ENCODE measurements at places on chromosomes 3 and 15.

DNA sequence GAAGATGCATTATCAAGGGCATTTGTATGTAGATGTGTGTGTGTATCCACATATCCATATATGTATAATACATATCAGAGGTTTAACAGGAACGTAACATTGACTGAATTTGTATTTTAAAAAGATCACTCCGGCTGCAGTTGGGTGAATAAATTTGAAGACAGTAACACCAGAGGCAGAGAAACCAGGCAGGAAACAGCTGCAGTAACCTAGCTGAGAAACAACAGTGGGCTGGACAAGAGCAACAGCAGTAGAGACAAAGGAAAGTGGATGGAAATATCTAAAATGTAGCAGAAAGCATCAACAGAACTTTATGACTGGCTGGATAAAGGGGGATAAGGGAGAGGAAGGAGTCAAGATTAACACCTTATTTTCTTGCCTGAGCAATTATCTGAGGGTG, 68.3 kb upstream of the SETMAR start:
- no peak for DNase-seq

DNA sequence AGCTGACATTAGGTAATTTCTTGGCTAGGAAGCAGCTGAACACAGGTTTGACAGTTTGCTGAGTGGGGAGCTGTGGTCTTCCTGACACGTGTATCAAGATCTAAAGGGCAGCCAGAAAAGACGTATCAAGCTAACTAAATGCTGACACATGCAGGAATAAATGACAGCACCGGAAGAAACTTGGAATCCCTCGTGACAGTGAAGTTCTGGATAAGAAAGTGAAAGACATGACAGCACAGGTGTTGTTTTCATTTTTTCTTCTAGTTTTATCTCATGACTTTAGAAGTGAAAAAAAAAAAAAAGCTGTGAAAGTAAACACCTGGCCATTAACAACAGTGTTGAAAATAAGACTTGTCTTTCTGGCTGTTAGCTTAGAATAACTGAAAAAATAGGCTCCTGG, 48.7 kb downstream of the FGF7 start:
- no peak for DNase-seq

DNA sequence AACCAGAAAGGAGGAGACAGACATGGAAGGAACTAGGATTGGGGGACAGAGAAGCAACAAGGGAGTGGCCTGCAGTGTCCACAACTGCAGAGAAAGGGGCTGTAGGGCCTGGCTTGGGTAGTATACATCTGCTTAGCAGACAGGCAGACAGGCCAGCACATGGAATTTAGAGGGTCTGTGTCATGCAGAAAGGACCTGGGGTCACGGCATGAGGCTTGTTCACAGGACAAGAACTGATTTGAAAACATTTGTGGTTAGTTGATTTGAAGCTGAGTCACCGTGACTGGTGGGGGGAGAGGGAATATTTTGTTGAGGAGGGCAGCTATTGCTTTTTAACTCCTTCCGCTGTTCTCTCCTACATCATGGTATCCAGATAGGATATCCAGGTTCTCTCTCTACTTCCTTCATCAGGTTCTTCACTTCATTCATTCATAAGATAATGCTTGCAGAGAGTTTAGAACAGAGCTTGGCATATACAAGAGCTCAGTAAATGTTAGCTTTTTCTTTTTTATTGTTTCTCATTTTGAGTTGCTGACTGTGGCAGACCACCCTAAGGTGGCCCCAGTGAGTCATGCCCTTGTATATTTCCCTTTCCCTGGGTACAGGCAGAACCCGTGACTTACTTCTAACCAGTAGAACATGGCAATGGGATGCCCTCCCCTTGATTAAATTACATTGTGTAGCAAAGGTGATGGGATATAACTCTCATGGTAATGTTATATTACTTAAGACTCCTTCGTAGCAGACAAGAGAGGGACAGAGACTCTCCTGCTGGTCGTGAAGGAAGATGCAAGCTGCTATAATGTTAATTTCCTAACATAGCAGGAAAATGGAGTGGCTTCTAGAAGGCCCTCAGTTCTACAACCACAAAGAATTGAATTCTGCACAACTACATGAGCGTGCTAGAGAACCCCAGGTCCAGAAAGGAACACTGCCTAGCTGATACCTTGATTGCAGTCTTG, 95.0 kb upstream of the NMNAT3 start:
- no peak for DNase-seq

- DNase-seq = no peak
Observed at GRCh38 chr3:160869825-160870224, 113.8 kb downstream of the PPM1L start.

GRCh38 chr3:185653949-185654757, 68.1 kb downstream of the SENP2 start:
- no peak for DNase-seq

GRCh38 chr3:121963608-121964007, 58.4 kb downstream of the ILDR1 start:
- no peak for DNase-seq

- DNase-seq = no peak
Observed at GRCh38 chr3:148100476-148100875, 597.2 kb upstream of the AGTR1 start.

GRCh38 chr3:12222775-12223485, 64.2 kb upstream of the TIMP4 start:
- DNase-seq = no peak

GRCh38 chr3:94241986-94242385, 179.1 kb downstream of the NSUN3 start:
- DNase-seq = no peak

DNA sequence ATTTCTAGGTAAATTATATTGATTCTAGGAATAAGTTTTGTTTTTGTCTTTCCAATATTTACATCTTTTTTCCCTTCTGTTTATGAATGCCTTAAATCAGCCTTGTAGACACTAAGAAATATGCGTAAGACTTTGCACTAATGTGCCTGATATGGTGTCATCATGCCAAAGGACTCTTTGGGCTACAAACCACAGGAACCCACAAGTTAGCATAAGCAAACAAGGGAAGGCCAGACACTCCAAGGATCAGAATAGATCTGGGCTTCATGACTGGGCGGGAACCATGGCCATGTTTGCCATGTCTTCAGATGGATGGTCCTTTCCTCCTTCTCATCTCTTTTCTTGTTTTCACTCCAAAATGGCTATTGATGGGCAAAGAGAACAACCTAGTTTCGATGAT, 242.2 kb upstream of the CHRNA7 start:
- no peak for DNase-seq
